ENCODE measurements at places on chromosomes 6 and 20.

- DNase-seq, result peak; percentile 16
These were observed 27.6 kb downstream of the MYH7B start for GRCh38 chr20:34983089-34983820.

DNA sequence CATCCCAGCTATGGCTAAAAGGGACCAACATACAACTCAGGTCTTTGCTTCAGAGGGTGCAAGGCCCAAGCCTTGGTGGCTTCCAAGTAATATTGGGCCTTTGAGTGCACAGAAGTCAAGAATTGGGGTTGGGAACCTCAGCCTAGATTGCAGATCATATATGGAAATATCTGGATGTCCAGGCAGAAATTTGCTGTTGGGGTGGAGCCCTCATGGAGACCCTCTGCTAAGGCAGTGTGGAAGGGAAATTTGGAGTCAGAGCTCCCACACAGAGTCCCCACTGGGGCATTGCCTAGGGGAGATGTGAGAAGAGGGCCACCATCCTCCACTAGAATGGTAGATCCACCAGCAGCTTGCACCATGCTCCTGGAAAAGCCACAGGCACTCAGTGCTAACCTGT lies 123.5 kb downstream of the PRL start:
- DNase-seq, result no peak

- peak; percentile 80 for DNase-seq
These were observed 1.2 kb downstream of the CHMP4B start for GRCh38 chr20:33812152-33812849.

GRCh38 chr20:15616626-15617025 lies 956.6 kb downstream of the KIF16B start:
- DNase-seq, result no peak

- no peak for DNase-seq
These were observed 70.8 kb downstream of the IPCEF1 start for GRCh38 chr6:154285826-154286225.

DNA sequence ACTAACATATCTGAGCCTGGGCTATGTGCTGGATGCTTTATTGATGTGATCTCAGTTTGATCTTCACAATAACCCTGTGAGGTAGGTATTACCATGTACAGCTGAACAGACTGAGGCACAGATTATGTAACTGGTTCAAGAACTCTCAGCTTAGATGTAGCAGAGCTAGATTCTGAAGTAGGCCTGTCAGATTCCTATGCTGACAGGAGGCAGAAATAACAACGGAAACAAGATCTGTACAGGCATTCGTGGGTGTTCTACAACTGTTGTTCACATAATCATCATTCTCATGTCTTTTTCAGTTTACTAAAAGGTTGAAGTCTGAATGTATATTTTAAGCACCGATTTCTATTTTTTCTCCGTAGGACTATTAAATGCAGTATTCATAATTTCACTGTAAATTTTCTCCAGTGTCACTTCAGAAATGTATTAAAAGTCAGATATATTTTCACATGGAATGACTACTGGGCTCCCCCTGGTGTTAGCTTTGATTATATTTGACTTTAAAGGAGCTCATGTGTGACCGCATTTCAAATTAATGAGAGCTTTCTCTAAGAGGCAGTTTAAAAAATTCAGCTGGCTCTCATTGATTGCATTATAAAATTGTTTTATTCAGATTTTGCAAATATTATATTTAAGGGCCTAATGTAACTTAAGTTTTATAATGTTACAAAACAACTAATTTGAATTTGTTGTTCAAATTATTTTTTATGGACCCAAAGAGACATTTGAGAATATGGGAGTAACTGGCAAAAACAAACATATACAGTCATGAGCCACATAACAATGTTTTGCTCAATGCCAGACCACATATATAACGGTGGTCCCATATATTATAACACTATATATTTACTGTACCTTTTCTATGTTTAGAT lies 36.4 kb upstream of the SLC17A4 start:
- no peak for DNase-seq

GRCh38 chr6:156827382-156827781 lies 50.2 kb downstream of the ARID1B start:
- DNase-seq, result no peak

DNA sequence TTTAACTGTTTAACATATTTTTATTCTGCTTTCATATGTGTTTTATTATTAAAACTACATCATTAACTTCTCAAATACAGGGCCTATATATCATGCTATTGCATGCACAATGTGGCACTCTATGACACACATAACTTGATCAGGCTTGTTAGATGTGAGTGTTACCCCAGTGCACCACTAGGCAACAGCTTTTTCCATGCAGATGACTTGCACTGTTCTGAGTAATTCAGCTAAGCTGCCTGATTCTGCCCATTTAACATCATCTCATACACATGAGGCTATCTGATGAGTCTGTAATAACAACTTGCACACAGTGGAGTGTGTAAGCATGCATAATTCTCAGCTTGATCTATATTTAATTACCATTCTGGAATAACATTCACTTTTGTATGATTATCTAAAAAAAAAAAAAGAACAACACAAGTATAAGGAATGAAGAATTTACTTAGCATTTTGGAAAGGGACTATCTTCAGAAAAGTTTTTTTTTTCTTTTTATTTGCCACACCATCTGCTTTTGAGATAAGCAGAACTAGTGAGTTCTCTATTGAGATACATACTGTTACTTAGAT lies 83.1 kb downstream of the GRM1 start:
- DNase-seq, result no peak

All from right cardiac atrium (tissue), 5 donors.